ENCODE measurements at places on chromosomes 16 and 17.

- no peak for DNase-seq
Measured at GRCh38 chr17:17661834-17662385, 19.3 kb upstream of the RAI1 start.

GRCh38 chr17:57762452-57763395, 17.6 kb upstream of the CCDC182 start:
- no peak for DNase-seq

DNA sequence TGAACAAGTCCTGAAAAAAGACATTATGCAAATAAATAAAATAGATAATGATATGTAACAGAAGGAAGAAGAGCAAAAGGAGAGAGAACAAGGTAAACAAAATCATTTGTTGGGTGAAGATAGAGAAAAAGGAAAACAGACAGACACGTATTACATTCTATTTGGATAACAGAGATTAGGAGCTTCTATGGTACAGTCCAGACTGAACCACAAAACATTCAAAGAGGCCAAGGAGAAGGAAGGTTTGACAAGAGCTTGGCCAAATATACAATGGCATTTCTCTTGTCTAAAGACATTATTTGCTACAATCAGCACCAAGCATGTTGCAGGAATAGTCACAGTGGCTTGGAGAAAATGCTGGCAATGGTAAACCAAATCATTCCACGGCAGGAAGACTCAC, 29.2 kb downstream of the SMG6 start:
- DNase-seq = no peak

DNA sequence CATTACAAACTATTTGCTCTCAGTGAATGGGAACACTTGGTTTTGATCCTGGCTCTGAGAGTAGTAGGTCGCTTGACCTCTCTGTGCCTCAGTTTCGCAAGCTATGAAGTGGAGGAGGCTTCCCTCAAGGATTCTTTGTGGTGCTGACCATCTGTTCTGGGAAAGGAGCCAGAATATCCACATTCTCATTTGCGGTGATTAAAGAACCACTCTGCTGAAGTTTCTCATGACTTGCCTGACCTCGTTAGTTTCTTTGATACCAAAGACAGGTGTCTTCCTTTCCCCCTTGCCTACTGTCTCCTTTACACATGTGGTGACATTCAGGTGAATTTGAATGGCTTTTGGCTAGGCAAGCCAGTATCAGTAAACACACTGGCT, 116.0 kb downstream of the SNX29 start:
- DNase-seq = no peak

DNA sequence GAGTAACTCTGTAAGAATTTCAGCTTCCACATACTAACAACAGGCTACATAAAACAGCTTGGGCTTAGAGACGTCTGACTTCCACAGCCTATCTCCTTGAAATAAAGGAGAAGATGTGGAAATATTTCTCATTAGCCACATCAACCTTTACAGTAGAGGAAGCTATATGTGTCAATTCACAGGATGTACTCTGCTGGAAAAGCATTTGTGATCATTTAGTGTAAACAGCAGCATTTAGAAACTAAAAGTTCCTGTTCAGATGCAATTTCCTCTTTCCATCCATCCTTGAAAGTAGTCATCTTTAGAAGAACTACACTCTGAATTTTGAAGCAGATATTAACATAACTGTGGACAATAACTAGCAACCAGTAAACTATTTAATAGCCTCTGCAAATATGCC, 46.2 kb downstream of the XPO6 start:
- no peak for DNase-seq

DNA sequence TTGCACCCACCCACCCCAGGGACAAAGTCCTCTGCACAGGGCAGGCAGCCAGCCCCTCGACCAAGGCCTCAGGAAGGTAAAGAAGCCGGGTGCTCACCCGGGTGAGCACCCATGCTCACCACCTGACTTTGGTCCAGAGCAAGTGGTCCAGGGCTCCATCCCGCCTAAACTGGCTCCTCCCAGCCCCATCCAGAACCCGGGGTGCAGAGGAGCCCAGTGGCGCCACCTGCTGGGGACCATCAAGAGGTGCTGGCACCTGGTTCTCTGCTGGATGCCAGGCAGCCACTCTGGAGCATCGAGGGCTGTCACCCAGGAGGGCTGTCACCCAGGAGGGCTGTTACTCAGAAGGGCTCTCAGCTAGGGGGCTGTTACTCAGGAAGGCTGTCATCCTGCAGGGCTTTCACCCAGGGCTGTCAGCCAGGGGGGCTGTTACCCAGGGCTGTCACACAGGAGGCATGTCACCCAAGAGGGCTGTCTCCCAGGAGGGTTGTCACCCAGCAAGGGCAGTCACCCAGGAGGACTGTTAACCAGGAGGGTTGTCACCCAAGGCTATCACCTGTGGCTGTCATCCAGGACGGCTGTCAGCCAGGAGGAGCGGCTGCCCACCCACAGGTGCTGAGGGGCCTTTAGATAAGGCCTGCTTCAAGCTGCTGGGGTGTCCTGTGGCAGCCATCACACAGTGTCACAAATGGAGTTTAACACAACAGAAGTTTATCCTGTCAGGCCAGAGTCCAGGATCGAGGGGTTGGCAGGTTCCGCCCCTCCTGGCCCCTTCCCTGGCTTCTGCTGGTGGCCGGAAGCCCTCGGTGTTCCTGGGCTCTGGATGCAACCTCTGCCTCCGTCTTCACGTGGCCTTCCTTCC, 98.5 kb downstream of the TNFRSF13B start:
- DNase-seq = no peak

- no peak for DNase-seq
Measured at GRCh38 chr17:1616101-1616500, 12.5 kb downstream of the SLC43A2 start.

GRCh38 chr16:65950211-65950610, 416.3 kb upstream of the CDH5 start:
- no peak for DNase-seq

DNA sequence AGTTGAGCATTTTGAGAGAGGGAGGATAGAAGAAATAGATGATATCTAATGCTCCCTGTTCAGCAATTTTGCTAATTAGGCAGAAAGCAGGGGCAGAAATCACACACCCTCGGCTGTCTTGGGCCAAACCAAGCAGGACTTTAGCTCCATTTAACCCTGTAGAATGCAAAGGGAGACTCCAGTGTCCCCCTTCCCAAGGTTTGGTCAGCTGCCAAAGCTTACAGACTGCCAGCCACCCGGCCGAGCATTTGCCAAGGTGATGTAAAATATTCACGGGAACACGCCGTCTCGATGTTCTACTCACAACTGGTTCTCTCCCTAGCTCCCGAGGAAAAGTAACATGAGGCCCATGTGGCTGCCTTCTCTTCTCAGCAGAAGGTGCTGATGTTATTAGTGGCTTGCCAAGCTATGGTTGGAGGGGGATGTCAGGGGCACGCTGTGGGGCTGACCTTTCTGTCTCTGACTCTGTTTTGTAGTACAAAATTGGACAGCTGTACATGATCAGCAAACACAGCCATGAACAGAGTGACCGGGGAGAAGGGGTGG, 155.3 kb downstream of the PITPNC1 start:
- no peak for DNase-seq

DNA sequence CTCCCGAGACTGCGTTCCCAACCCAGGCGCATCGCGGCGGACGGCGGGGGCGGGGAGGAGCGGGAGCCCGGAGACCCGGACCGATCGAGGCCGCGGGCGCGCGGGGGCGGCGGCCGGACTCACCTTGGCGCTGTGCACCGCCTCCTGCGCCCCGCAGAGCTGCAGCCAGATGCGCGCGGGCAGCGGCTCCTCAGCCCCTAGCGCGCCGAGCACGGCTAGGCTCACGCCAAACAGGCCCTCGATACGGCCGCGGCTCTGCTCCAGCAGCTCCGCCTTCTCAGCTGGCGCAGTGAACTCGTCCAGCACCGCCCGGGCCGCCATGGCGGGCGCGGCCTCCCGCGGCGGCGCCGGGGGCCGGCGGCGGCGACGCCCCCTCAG, 339 bp downstream of the N4BP1 start:
- no peak for DNase-seq

- no peak for DNase-seq
Measured at GRCh38 chr17:9268546-9268945, 247.2 kb downstream of the NTN1 start.

DNA sequence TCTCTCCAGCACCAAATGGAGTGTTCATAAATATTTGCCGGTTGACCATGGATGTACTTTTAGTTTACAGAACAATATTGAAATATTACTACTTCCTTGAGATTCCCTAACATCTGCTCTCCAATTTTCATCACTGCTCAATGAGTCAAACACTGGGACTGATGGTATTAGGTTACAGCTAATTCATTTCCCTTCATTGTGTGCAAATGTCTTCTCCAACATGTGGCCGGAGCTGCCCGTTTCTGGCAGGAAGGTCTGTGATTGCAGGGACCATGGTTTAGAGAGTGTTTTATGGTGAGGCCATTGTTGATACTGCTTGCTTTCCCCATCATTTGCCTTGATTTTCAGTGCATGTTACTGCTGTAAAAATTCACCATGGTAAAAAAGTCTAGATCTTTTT, 209.3 kb downstream of the HS3ST3B1 start:
- no peak for DNase-seq

DNA sequence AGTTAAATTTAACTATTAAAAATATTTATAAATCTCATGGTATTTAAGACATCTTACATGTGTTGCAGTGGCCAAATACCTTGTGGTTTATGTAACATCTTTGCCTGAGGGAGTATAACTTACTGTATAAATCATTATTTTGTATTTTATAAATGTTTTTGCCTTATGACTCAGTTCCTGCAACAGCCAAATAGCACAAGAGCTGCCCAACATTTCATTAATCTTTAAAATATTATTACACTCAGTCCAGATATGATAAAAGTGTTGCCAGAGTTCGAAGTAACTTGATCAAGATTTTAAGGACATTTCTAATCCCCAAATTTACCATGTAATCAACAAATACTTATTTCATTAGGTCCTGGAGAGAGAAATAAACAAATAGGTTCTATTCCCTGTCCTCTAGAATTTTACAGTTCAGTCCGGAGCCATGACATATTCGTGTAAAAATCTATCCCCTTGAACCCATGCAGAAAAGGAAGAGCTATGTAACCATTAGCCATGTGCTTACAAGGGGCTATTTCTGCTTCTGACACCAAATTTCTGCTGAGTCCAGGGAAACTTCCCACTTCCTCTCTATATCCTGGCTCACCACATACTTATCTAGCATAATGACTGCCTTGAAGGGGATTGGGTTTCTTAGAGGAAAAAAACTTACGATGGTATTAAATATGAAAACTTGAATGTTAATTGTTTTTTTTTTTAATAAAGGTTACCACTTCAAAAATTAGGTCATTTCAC, 44.0 kb downstream of the IRX6 start:
- no peak for DNase-seq

- DNase-seq = no peak
Measured at GRCh38 chr17:70374496-70374895, 205.2 kb downstream of the KCNJ2 start.

DNA sequence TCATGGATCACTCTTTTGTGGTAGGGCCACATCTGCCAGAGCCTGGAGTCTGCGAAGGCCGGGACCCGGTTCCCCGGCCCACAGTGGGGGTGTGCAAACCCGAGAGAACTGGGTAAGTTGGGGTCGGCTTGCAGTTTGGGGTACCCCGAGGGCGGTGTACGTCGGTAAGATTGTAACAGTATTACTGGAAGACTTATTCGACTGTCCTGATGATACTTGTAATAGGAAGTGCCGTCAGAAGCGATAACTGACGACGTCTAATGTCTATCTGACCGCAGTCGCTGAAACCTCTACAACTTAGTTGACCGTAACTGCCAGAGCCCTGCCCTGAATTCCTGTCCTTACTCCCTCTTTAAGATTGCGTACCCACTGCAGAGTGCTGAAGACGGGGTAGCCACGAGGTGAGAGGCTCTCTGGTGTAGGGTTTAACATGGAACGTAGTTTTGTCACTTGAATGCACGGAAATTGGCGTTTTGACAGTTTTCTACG, 24.0 kb downstream of the TRPV2 start:
- DNase-seq = no peak

DNA sequence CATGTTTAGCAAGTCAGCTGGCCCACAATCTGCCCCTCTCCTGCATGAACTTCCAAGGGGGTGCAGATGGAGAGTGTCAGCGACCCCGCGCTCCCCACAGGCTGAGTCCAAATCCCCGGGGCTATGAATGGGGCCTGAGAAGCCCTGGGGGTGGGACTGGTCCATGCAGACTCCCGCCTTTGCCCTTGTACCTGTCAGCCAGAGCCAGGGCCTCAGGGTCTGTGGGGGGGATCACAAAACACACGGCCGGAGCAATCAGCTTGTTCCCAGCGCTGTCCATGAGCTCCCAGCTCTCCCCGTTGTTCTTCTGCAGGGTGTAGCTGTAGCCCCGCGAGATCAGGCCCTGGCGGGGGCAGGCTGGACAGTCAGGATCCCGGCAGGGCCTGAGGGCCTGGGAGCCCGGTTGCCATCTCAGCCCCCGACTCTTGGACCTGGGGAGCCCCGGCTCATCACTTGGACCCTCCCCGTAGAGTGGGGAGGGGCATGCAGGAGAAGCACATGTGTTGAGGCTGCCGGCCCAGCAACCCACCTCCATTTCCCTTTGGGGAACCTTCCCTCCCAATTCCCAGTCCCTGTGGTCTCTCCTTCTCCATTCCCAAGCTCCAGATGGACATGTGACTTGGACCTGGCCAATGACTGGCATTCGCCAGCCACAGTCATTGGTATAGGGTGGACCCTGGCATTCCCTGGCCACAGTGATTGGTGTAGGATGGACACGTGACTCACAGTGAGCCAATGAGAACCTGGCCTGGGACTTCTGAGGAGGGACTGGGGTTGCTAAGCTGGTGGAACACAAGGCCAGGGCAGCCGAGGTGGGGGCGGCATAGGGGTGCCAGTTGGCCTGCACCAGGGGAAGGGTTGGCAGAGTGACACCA, 42.4 kb downstream of the PPL start:
- no peak for DNase-seq

- DNase-seq = no peak
Measured at GRCh38 chr17:36933512-36934143, 3.6 kb upstream of the LHX1 start.

- DNase-seq = no peak
Measured at GRCh38 chr17:60398227-60398959, 6.5 kb upstream of the USP32 start.

- no peak for DNase-seq
Measured at GRCh38 chr17:70343114-70343513, 173.8 kb downstream of the KCNJ2 start.

DNA sequence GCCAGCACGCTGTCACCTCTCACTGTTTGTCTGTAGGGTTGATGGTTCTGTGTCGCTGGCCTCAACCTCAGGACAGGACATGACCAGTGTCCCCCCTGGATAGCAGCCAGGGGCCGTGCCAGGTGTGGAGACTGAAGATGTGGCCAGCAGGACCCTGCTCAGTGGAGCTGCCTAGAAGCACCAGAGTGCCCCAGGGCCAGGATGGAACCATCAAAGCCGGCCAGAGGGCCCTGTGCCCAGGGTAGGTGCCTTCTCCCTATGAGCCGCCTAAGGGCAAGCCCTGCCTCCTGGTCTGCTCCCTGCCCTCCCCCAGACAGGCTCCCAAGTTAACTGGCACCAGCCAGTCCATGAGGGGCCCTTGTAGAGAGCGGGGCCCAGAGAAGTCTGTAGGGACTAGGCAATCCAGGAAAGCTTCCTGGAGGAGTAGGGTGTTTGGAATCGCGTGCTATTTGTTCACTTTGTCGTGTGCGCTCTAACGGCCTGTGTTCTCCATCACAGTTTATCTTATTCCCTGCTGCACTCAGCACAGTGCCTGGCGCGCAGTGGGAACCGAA, 546 bp upstream of the NDUFB10 start:
- DNase-seq = no peak
